ENCODE measurements at places on chromosomes 2 and 18. TPM values are rescaled to one million over a fixed set of nuclear protein-coding genes. Genes with fewer than 3 reads are reported as not detected.

The CRACDL gene
- 8.3 TPM for total RNA-seq

The IL1F10 gene
- total RNA-seq: not detected

The LIMS2 gene
- total RNA-seq: 20.5 TPM

The NEB gene
- 4.4 TPM for total RNA-seq

The CCDC68 gene
- 15.2 TPM for total RNA-seq

All from subcutaneous adipose tissue (tissue), 4 donors.